ENCODE measurements at places on chromosomes 5 and 9.

DNA sequence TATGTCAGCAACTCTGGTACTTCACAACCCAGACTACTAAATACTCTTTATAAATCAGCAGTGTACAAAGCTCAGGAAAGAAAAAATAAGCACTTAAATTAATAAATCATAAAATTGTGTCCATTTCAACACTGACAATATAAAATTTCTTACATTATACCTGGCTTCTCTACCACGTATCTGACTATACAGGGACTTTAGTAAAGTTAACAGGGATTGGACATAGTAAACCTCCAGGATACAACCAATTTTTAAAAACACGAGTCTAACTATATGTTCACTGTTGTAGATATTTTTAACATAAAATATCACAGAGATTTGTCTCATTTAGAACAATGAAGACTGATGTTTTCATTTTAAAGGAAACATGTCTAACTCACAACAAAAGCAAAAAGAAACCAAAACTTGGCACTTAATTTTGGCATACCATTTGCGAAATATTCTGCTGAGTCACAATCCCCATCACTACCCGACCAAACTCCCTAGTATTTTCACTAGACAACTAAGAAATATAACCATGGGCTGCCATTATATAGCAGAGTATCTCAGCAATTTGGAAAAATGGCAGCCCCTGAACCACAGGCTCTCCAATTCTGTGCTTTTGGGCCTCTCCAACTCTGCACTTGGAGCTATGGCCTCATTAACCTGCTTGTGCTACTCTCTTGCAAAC is 14.4 kb downstream of the FAM169A start:
- DNase-seq: no peak

- DNase-seq: no peak
These were observed 997.7 kb downstream of the PTPRD start for GRCh38 chr9:9615086-9615485.

GRCh38 chr5:58099257-58099656 is 360.6 kb downstream of the PLK2 start:
- no peak for DNase-seq

DNA sequence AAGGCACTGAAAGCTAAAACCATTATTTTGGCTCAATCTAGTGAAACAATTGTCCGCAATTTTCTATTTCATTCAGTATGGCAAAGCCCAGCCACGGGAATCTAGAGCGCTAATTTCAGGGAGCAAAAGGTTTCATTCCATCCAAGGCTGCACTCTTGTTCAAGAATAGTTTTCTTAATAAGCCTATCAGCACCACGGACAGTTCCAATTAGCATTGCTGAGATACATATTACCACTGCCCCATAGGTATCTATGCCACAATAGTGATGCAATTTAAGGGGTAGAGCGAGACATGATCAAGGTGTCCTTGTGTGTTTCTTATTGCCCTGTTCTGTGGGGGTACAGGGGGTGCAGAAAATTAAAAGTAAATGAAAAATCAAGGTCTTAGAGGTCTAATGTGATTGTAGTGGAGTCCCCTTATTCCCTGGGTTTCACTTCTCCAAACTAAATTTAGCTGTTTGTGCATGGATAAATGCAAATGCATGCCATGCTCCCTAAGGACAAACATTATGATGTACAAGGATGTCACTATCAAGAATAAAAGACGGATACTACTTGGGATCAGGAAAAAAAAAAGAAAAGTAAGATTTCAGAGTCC is 45.5 kb downstream of the SPOCK1 start:
- peak; percentile 65 for DNase-seq

DNA sequence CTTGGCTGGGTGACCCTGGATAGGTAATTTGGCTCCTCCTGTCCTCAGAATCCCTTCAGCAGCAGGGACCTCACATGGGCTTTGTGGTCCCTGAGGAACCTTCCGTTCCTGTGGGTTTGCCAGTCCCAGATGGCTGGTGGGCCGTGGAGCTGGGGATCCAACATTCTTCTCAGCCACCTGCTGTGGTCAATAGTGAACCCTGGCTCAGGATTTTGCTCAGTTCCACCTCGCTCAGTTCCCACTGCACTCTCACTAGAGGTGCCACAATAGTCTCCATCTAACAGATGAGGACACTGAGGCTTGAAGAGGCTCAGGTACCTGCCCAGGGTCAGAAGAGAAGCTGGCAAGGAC is 17.1 kb upstream of the SPOUT1 start:
- no peak for DNase-seq

DNA sequence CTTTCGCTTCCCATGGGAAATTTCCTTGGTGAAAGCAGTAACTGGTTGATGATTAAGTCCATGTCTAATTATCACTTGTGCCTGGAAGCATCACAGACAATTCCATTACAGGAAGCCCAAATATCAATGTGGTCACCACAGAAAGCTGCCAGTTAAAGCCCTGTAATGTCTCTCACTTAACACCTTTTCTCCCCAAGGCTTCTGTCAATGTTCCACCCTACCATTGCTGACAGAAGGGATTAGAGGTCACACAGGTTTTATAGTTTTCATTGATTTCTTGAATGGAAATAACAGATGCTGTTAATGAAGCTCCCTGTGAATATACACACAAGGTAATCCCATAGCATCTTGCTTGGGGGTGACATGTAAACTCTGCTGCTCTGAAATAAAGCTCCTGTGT is 279.2 kb downstream of the COX7C start:
- no peak for DNase-seq

DNA sequence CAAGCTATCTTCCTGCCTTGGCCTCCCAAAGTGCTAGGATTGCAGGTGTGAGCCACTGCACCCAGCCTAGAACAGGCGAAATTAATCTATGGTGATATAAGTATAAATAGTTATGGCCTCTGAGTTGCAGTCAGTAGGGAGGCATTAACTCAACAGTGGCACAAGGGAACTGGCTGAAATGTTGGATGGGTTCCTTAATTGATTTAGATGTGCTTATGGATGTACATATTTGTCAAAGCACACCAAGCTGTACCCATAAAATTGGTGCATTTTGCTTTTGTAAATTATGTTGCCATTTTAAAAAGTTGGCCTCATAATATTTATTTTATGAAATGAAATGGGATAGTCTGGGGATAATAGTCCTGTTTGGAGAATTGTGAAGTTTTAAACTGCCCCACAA is 36.8 kb upstream of the GLIPR2 start:
- DNase-seq: no peak

DNA sequence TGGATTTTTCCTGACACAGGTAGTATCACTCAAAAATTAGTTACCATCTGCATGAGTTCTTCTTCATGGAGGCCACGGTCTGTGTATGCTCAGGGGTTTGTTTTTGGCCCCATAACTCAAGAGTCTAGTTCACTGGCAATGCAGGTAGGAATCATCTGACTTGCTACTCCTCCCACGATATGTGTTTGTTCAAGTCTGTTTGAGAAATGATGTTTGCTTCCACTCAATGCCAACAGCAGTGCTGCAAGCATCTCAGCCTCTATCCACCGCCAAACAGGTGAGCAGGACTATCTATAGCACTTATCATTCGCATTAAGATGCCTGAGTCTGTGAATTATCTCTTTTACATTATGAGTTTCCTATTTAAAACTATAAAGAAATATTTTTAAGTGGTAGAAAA is 264.8 kb upstream of the PTGER4 start:
- DNase-seq: no peak

DNA sequence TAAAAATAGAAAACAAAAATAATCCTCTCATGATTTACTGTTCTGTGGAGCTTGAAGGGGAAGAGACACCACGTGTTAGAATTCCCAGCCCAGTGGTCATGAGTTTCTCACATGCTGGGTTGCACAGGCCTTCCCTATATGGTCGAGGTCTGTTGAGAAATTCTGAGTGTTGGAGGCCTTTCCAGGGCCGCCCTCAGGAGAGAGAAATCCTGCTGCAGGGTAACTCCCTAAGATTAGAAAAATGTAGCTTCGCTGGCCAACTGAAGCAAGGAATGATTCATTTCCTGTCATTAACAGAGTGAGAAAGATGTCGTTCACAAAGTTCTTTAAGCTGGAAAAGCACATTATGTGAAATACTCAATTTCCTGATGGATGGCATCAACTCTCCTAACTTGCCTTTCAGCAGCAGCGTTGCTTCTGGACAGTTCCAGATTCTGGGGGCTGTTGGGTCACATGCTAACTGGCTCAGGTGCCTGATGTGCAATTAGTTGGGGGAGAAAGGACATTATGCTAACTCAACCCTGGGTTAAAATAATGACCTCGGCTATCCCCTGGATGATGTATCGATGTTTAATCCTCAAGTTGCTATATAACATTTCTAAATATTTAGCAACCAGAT is 104.8 kb upstream of the CD180 start:
- no peak for DNase-seq

DNA sequence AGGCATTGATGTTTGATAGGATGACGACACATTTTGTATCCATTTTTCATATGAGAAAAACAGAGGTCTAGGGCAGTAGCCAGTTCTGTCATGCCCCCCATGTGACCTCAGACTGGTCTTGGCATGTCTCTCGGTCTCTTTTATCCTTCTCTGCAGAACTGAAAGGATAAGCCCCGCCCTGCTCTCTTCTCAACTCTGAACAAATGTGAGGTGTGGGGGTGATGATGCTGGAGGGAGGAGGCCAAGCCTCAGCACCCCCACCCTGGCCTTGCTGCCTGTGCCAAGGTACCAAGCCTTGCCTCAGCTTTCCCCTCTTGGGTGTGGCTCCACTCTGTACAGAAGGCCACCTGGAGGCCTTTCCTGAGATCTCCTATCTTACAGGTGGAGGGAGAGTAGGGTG is 19.5 kb upstream of the CRB2 start:
- no peak for DNase-seq

DNA sequence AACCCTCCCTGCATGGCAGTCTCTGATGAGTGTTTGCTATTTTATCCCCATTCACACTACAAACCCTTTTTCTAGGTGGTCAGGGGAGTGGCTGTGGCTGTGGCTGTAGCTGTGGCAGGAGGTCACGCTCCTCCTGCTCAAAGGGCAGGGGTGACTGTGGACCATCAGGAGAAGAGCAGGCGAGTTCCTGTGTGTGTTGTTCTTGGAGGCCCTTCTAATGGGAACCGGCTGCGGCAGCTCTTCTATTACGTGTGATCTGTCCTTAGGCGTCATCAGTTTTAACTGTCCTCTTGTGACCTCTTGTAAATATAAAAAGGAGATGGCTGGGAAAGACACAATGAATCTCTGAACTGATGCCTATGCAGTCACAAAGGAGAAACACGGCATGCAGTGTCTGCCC is 65.1 kb downstream of the ANKH start:
- DNase-seq: peak; percentile 37

- DNase-seq: no peak
These were observed 7.4 kb downstream of the BSPRY start for GRCh38 chr9:113356686-113357292.

GRCh38 chr9:121912812-121913627 is 180.1 kb downstream of the TTLL11 start:
- DNase-seq: no peak

DNA sequence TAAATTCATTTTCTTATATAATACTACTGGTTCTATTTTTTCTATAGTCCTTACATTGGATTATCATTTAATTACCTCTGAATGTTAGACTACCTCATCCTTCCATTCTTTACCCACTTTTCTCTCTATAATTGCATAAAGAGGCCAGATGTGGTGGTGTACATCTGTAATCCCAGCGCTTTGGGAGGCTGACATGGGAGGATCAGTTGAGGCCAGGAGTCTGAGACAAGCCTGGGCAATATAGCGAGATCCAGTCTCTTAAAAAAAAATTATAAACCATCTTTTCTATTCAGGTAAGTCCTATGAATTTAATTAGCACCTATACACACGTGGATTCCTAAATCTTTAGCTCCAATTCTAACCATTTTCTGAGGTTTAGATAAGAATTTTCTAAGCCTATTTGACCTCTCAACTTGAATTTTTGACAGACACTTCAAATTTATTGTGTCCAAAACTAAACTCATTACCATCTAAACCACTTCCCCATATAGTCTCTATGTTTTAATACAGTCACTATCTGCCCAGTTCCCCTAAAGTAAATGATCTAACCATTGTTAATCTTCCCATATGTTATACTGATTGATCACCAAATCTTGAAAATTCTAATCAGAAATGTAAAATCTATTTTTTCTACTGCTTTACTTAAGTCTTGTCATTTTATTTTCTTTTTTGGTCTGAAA is 33.0 kb upstream of the CHD1 start:
- DNase-seq: no peak

DNA sequence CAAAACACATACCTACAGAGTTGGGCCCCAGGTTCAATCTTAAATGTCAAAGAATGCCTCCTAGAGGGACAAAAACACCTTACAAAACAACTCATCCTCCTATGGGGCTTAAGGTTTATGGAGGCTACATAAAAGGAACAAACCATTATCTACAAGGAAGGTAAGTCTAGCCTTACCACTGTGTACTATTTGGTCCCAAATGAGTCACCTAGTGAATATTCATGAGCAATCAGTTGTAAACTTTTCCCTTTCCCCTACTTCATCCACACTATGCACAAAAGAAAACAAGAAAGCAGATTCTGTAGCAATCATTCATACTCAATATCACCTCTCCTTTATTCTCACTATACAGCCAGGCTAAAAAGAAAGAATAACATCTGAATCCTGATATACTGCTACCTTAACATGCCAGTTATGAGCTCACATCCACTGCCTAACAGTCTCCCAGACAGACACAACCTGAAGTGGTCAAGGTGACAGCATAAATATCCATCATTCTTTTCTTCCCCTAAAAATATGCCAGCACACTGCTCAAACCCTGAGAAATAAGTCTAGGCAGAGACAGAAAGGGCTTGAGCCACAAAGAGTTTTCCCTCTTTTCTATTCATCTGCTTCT is 6.2 kb downstream of the OXCT1 start:
- peak; percentile 14 for DNase-seq

DNA sequence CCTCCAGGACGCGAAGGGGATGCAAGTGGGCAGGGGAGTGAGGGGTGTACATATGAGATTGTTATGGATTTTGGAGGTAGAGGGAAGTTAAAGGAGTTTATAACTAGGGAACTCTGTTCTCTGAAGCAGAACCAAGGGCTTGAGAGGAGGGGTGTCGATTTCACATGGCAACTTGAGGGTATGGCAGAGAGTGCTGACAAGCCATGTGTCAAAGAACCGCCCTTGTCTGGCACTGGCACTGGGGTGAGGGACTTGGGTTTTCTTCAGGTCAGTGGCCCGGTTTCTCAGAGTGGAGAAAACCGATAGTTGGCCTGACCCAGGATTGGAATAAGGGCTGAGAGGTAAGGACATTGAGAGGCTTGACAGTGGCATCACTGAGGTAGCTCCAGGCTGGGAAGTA is 47.7 kb upstream of the TESK1 start:
- DNase-seq: no peak

DNA sequence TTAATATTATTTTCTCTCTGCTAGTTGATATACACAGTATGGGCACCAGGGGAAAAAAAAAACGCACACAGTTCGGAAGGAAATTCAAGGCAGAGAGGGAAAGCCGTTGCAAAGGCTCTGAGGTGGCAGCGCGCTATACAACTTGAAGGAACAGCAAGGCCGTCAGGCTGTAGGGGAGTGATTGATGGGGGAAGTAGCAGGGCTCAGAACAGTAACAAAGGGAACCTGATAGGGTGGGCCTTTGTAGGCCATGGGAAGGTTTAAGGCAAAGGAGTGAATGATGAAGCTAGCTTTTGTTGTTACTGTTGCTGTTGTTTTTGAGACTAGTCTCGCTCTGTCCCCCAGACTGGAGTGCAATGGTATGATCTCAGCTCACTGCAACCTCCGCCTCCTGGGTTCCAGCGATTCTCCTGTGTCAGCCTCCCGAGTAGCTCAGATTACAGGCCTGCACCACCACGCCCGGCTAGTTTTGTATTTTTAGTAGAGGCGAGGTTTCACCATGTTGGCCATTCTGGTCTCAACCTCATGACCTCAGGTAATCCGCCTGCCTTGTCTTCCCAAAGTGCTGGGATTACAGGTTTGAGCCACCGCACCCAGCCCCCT is 27.0 kb downstream of the AQP7 start:
- no peak for DNase-seq

Data from SW480 (cell line).